H1 (cell line): ENCODE measurements at places on chromosomes 5 and 9. TPM values are rescaled to one million over a fixed set of nuclear protein-coding genes. Genes with fewer than 3 reads are reported as not detected.

Gene LIFR
- 18.6 and 18.9 TPM in 2 replicates for total RNA-seq

DNA sequence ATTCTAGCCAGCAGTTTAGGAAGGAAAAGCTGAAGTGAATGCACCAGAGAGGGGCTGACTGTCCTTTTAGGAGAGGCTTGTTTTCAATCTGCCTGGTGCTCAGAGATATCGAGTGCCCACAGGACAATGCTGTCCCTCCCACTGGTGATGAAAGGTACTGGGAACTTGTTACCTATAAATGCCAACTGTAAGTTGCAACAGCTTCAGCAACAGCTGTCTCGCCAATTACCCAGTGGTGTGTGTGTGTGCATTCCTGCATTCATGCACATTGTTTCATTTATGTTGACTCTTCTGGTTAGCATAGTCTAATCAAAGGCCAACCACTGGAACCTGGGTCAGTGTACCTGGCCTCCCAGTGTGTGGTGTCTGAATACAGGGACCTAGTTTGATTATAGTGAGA, 161.1 kb downstream of the CSNK1G3 start:
- no peak for DNase-seq
- H3K4me1 ChIP-seq = peaks cover 6% of the 10 kb centered on the region
- no peaks in the 10 kb centered on the region for H3K27me3 ChIP-seq
- no peaks in the 10 kb centered on the region for H3K36me3 ChIP-seq
- H3K27ac ChIP-seq = no peak overlapping the region

Gene CDH6
- 1.4 and 1.9 TPM in 2 replicates for total RNA-seq

DNA sequence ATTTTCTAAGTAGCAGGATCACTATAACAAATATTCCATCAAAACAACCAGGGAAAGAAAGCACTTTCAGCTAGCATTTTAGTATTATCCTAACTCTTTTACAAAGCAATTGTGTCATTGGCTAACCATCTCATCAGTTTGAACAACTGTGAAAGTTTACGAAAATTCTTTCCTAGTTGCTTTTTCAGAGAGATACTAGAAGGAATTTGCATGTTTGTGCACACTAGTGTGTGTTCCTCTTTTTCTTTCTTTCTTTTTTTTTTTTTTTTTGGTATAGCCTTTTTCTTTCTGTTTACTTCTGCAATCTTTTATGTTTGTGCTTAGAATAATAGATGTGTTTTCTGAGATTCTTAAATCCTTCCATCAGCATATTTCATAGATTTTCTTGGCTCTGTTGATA, 124.7 kb upstream of the SEMA6A start:
- no peaks in the 10 kb centered on the region for H3K27me3 ChIP-seq
- DNase-seq = no peak
- H3K4me1 ChIP-seq = peaks cover 1% of the 10 kb centered on the region; the same call in 1 of the 2 replicates
- no peak overlapping the region for H3K27ac ChIP-seq
- H3K4me3 ChIP-seq = no peak overlapping the region

Gene CDC20B
- not detected in 2 replicates for total RNA-seq

Gene BNC2
- 26.8 and 28.1 TPM in 2 replicates for total RNA-seq

- H3K36me3 ChIP-seq = no peaks in the 10 kb centered on the region
- H3K27me3 ChIP-seq = no peaks in the 10 kb centered on the region
- H3K4me1 ChIP-seq = no peaks in the 10 kb centered on the region
Measured at GRCh38 chr5:97425511-97425910, 242.5 kb upstream of the RIOK2 start.

- peaks cover 9% of the 10 kb centered on the region for H3K4me1 ChIP-seq
- no peak overlapping the region for H3K4me3 ChIP-seq
- H3K36me3 ChIP-seq = no peaks in the 10 kb centered on the region
- no peaks in the 10 kb centered on the region; the same call in 1 of the 2 replicates for H3K27me3 ChIP-seq
- DNase-seq = no peak
- H3K27ac ChIP-seq = no peak overlapping the region
Measured at GRCh38 chr9:136157477-136158265, 39.0 kb upstream of the TMEM250 start.

Gene PCDHB5
- 2.4 and 2.8 TPM in 2 replicates for total RNA-seq

Gene CARTPT
- total RNA-seq = not detected in 2 replicates

Gene TMCO6
- total RNA-seq = 21.9 and 29.0 TPM in 2 replicates

GRCh38 chr5:110329955-110330525, 396.4 kb downstream of the TMEM232 start:
- no peaks in the 10 kb centered on the region for H3K27me3 ChIP-seq
- no peaks in the 10 kb centered on the region for H3K4me1 ChIP-seq
- no peak for DNase-seq
- no peak overlapping the region for H3K27ac ChIP-seq
- H3K36me3 ChIP-seq = no peaks in the 10 kb centered on the region
